ENCODE measurements at places on chromosomes 2 and 18.

DNA sequence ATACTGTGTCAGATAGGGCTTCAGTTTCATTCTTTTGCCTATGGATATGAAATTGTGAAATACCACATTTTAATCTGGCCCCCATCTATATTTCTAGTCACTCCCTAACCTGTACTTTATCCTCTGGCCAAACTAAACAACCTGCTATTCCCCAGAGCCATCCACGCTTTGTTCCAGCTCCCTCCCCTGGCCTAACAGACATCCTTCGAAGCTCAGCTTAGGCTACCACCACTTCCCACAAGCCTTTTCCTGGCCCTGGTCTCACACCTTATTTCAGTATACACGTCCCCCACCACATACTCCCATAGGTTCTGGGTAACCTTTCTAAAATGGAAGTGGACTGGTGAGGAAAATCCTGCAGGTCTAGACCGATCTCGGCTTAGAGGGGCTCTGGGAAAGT, 55.4 kb downstream of the MAP4K3 start:
- DNase-seq = no peak

GRCh38 chr18:79371561-79372121, 24.1 kb upstream of the NFATC1 start:
- no peak for DNase-seq

DNA sequence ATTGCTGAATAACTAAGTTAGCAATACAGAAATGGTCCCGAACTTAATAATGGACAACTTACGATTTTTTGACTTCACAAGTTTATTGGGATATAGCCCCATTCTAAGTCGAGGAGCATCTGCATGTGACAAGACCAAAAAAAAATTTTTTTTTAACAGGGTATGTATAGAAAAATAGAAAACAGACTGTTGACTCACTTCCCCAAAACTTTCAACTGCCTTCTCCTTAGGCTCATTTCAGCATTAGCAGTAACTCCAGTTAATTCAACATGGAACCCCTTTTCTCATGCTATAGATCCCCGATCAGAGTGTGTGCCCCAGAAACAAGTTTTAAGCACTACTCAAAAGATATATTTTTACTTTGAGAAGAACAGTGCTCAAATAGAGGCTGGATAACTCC, 5.4 kb downstream of the CD302 start:
- DNase-seq = no peak

DNA sequence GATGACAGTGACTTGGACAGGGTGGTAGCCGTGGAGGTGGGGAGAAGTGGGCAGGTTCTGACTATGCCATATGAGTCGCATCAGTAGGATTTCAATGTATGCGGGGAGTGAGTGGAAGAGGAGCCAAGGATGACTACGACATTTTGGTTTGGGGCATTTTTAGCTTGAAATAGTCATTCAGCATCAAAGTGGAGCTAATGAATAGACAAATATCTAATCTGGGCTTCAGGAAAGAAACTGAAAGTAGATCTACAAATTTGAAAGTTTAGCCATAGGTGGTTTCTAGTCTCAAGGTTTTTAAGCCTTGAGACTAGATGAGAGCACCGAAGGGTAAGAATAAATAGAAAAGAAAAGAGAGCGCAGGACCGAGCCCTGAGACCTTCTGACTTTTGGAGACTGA, 58.3 kb downstream of the FEZ2 start:
- no peak for DNase-seq

DNA sequence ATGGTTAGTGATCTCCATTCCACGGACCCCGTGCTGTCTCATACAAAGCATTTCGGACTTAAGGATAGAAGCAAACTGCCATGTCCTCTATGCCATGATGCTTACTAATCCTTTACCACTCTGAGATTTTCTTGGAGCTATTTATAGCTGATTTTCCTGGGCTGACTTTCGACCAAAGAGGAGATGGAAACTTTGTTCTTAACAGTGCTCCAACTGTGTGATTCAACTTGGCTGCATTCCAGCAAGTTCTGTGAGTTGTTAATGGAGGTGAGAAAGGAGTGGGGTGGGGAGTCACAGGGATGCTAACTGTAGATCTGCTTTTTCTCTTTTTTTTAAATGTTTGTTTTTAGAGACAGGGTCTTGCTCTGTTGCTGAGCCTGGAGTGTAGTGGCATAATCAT, 45.5 kb upstream of the MSH2 start:
- DNase-seq = peak; percentile 77

Data from LHCN-M2 (cell line).